ENCODE measurements at places on chromosomes 6 and 20.

DNA sequence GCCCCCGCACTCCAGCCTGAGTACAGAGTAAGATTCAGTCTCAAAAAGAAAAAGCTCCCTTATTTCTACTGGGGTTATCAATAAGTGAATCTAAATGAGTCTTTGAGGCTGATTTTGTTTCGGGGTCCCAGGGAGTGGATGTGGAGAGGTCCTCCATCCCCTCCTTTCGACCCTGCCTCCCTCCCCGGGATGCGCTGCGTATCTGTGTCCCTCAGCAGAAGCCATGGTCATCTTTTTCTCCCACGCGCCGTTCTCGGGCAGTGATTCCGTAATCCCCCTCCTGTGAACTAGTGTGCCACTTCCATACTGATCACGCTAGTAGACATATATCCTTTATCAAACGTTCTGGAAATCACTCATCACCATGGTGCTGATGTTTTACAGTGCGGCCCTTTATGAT is 152.9 kb downstream of the CDH4 start:
- DNase-seq, result no peak

- DNase-seq, result peak; percentile 89
Measured at GRCh38 chr20:64223526-64224067, 32.0 kb upstream of the PCMTD2 start.

DNA sequence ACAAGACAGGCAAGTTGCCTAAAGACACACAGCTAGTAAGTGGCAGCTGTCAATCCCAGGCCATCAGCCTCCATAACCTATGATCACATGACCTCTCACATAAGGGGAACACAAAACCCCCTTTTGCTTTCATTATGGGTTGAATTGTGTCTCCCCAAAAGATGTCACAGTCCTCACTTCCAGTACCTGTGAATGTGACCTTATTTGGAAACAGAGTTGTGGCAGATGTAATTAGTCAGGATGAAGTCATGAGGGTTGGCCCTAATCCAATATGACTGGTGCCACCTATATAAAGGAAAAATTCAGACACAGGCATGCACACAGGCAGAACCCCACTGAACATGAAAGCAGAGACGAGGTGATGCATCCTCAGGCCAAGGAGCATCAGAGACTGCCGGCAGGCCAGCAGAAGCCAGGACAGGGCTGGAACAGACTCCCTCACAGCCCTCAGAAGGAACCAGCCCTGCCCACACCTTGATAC is 33.6 kb downstream of the GFOD1 start:
- no peak for DNase-seq

DNA sequence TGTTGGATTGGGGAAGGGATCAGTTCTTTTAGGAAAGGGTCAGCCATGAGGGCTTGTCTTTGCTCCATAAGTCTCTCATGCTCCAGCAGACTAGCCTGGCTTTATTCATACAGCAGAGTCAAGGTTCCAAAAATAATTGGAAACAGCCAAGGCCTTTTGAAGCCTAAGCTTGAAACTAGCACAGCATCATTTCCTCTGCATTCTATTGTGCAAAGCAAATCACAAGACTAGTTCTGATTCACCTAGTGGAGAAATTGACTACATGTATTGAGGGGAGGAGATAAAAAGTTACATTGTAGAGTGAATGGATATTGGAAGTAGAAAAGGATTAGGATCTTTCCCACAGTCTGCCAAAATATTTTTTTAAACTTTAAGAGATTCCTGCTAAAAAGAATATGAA is 159.3 kb upstream of the PLCB4 start:
- DNase-seq, result no peak

DNA sequence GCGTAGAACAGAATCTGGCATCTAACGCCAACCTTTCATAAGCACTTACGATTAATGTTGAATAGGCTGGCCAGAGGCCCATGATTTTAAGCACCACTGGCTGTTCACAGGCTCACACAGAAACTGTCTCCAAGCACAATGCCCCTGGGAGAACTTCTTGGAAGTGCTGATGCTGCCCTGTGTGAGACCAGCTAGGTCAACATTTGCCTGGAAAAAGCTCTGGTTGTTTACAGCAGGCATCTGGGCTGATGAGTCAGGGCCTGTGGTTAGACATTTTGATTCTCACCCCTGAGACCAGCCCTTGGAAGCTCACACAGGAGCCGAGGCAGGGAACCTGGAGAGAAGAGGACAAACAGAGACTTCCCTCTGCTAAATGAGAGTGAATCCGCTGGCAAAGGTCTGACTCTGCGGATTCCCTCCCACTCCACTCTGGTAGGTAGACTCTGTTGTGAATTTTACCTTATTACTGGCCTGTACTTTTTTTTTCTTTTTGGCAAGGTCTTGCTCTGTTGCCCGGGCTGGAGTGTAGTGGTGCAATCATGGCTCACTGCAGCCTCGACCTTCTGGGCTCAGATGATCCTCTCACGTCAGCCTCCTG is 6.8 kb upstream of the SULF2 start:
- peak; percentile 65 for DNase-seq

GRCh38 chr20:57953638-57954037 is 243.8 kb upstream of the PMEPA1 start:
- DNase-seq, result no peak

DNA sequence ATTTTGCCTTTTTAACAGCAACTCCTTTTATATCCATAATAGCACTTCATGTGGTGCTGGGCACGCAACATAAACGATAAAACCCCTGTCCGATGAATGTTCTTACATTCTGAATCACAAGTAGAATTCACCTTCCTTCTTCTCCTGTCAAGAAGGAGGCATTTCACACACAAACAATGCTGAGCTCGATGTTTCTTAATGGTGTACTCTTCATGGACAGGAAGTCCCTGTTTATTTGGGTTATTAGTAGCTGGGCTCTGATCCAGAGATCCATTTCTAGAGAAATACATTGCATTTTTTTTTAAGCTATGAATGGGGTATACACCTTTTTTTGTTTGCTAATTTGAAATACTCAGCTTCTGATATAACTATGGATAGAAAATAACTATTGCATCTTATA is 82.4 kb downstream of the PPP1R3G start:
- peak; percentile 22 for DNase-seq

- DNase-seq, result peak; percentile 27
Measured at GRCh38 chr6:168216751-168217191, 102.8 kb downstream of the DACT2 start.

- no peak for DNase-seq
Measured at GRCh38 chr6:14584450-14584849, 466.9 kb downstream of the CD83 start.

- DNase-seq, result peak; percentile 84
Measured at GRCh38 chr6:30730601-30731435, 10.7 kb downstream of the TUBB start.

- no peak for DNase-seq
Measured at GRCh38 chr6:131400054-131400778, 172.8 kb upstream of the ARG1 start.

GRCh38 chr6:104728448-104728847 is 131.3 kb downstream of the HACE1 start:
- DNase-seq, result no peak

GRCh38 chr6:5279891-5280338 is 18.6 kb downstream of the FARS2 start:
- no peak for DNase-seq

All from DMS79 treated with DMSO at 0.1 percent for 48 hours (cell line).